HCT116 (cell line): ENCODE measurements at places on chromosomes 11 and 22.
A peak's percentile ranks its signal among the peaks of the same experiment; 100 is the strongest.

- no peak for DNase-seq
Measured at GRCh38 chr11:126655807-126656128, 300.3 kb downstream of the ST3GAL4 start.

DNA sequence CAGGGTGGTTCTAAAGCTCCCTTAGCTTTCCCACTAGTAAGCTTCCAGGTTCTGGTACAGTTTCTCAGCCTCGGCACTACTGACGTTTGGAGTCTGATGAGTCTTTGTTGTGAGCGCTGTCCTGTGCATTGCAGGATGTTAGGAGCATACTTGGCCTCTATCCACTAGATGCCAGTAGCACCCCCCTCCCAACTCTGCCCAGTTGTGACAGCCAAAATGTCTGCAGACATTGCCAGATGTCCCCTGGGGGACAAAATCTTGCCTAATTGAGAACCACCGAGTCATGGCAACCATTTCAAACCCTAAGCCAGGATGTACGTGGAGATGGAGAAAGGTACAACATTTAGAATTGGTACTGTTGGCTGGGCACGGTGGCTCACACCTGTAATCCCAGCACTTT lies 68.7 kb downstream of the PTPRJ start:
- DNase-seq: no peak

DNA sequence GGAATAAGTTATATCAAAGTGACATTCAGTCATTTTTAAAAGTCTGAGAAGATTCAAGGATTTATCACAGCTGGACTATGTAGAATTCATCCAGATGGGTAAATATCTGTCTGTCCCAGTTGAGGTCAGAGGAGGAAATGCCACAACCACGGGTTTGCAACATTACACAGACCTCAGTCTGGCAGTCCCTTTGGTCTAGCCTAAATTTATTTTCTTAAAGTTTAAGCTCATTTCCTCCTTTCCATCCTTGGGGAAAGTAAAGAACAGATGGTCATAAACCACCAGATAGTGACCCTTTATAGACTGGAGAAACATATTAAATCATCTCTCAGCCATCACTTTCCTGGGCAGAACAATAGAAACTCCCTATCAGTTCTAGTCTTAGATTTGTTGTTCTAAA lies 238.4 kb upstream of the DDI1 start:
- no peak for DNase-seq

DNA sequence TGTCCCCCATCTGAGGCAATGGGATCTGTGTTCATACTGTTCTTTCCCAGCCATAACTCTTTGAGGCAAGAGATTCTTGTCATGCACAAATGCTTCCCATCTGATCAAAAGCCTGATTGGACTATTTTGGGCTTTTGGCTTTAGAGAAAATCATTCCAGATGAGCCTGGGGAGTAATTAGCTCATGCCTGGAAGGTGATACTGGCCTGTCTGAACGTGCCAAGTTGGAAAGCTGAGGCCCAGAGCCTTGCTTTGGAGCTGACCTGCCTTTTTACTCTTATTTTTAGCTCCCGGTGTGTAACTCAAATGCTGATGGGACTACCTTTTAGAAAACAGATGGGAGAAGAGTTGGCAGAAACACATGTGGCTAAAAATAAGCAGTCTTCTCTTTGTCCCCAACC lies 105.0 kb downstream of the DBX1 start:
- DNase-seq: no peak

- peak; percentile 36 for DNase-seq
Measured at GRCh38 chr11:18844753-18845367, 53.3 kb upstream of the PTPN5 start.

DNA sequence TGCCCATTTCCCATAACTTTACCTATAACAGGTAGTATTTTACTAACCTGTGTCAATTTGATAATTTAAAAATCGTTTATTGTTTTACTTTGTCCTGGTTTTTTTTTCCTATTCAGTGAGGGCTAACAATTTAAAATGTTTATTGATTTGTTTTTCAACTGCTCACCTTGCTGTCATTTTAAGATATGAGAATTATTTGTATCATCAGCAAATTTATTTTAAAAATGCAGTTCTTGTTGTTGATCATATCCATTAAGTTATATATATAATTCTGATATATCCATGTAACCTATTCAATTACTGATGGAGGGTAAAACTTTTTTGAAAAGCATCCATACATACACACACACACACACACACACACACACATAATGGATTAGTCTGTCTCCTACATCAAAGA lies 24.8 kb downstream of the RRAS2 start:
- no peak for DNase-seq

GRCh38 chr11:126127284-126127845 lies 64.7 kb upstream of the CDON start:
- no peak for DNase-seq

DNA sequence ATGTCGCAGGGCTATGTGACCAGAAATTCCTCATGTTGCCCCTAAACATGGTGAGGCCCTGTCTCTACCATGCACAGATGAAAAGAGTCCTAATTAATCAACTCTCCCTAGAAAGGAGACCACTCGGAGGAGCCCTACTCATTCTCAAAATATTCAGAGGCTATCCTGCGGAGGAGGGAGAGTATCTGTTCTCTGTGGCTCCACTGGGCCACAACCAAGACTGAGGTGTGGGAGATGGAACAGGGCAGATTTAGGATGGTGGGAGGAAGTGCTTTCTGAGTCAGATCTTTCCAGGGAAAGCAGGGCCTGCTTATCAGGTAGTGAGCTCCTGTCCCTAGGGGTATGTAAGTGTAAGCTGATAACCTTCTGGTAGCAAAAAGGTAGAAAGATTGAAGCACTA lies 37.0 kb upstream of the PRDM11 start:
- no peak for DNase-seq

DNA sequence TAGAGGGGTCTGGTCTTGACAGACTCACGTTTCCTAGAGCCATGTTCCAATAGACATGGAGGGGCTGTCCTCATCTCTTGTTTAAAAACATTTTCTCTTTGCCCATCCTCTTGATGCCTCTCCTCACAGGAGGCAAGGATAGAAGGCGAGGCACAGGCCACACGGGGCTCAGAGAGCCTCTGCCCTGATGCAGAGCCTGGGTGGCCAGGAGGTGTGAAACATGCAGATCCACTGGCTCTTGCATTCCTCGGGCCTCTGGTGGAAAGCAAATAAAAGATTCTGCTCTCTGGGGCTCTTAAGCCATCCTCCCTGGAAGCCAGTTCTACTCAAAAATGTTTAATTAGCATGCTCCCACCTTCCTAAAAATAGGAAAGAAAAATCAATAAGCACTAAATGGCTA lies 43.6 kb upstream of the NTM start:
- no peak for DNase-seq

GRCh38 chr11:36601155-36601554 lies 3.1 kb upstream of the RAG2 start:
- no peak for DNase-seq

- DNase-seq: no peak
Measured at GRCh38 chr22:43343262-43343669, at the start of gene SCUBE1. SCUBE1 (minus strand) TSS chr22:43343372; CDS start chr22:43343261, 111 bp downstream.

GRCh38 chr11:86578727-86579405 lies 93.5 kb downstream of the ME3 start:
- no peak for DNase-seq

DNA sequence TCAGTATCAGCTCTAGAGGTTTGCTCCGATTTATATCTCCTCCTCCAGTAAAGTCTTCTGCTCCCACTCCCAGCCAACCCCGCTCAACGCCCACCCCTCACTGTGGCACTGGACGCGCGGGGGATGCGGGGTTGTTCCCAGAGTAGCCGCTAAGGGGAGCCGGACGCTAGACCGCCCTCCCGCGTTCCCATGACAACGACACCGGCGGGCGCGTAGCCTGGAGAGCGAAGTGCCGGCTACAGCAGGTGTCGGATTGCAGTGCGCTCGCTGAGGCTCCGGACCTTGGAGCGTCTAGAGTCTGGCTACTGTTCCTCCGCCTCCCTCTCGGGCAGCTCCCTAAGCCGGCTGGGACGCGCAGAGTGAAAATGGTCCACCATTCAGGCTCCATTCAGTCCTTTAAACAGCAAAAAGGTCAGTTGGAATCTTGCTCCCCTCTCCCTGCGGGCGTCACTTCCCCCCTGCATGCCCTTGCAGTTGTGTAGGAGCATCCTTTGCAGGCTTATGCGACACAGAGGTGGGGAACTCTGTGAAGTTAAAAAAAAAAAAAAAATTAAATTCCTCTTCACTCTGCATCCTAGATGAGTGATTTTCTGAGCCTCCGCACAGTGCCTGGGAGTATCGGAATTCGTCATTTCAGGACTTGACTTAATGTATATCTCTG lies at the start of gene ANO3:
TSS of gene ANO3 (plus strand) at position 220 of the 661 bp plus-strand sequence. CDS start at position 366, 146 bp downstream.
- no peak for DNase-seq

- DNase-seq: no peak
Measured at GRCh38 chr11:78032090-78032489, 9.0 kb upstream of the KCTD14 start.

- DNase-seq: no peak
Measured at GRCh38 chr22:20740222-20740951, 33.5 kb upstream of the SERPIND1 start.

DNA sequence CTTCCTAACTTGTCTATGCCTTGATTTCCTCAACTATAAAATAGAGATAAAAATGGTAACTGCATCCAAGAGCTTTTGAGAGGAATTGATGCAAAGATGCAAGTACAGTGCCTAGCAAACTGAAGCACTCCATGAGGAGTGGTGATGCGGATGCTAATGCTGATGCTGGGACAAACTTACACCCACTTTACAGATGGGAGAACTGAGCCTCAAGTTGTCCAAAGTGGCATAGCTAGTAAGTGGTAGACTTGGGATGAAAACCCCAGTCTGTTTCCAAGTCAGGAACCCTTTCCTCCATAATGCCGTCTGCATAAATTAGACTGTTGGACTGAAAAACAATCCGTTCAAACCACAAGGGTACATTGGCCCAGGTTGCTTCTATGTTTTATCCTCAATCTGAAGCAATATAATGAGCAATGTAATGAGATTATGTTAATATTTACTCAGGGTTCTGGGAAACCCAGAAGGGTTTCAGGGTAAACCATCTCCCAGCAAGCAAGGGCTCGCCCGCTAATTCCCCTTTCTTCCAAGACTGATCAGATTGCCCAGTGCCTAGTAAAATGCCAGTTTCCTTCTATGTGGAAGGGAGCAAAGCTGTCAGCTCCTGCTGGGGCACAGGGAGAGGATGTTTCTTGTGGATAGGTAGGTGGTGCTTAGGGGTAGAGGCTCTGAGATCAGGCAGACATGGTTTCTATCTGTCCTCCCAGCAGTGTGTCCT lies 10.4 kb upstream of the EHF start:
- no peak for DNase-seq

DNA sequence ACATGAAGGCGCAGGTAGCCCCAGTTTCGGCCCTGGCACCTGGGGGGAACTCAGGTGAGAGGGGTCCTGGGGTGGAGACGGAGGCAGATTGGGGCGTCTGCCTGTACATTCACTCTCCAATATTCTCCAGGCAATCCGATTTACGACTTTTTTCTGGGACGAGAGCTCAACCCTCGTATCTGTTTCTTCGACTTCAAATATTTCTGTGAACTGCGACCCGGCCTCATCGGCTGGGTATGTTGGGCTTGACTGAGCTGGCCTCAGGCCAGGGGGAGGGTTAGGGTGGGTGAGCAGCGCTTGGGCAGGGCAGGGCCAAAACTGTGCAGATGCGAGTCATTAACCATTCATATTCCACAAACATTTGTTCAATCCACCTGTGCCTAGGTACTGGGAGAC lies 1.7 kb downstream of the TM7SF2 start:
- DNase-seq: no peak

- no peak for DNase-seq
Measured at GRCh38 chr11:73429121-73429750, 53.0 kb downstream of the RELT start.

DNA sequence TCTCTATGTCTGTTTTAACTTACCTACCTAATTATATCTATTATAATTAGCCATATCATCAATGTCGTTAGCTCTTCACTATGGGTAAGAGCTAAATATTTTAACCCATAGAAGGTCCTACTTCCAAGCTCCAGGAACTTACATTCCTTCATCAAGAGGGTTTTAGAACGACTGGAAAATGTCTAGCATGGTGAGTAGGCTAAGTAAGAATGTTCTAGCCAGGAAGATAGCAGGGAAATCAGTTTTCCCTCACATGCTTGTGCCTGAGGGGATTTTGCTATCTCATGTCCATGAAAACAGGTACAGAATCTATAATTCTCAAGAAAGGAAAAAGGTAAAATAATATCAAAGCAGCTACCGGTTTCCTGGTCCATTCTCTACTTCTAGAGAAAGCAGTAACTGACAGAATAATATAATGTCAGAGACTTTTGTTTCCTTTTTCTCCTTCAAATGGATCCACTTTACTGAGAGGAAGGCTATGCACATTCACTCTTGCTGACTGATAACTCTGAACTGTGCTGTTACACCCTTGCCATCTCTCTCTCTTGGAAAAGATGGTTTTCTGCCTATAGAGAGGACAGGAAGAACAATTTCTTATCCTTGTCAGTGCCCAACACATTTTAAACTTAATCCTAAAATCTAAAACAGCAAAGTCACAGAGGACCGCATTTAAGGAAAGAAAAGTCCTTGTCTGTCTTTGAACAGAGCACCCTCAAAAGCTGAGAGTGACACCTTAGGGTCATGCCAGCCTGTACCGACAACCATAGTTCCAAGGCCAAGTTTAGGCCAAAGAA lies 67.0 kb downstream of the MAML2 start:
- no peak for DNase-seq

GRCh38 chr11:47259232-47259977 lies 1.6 kb downstream of the NR1H3 start:
- no peak for DNase-seq

DNA sequence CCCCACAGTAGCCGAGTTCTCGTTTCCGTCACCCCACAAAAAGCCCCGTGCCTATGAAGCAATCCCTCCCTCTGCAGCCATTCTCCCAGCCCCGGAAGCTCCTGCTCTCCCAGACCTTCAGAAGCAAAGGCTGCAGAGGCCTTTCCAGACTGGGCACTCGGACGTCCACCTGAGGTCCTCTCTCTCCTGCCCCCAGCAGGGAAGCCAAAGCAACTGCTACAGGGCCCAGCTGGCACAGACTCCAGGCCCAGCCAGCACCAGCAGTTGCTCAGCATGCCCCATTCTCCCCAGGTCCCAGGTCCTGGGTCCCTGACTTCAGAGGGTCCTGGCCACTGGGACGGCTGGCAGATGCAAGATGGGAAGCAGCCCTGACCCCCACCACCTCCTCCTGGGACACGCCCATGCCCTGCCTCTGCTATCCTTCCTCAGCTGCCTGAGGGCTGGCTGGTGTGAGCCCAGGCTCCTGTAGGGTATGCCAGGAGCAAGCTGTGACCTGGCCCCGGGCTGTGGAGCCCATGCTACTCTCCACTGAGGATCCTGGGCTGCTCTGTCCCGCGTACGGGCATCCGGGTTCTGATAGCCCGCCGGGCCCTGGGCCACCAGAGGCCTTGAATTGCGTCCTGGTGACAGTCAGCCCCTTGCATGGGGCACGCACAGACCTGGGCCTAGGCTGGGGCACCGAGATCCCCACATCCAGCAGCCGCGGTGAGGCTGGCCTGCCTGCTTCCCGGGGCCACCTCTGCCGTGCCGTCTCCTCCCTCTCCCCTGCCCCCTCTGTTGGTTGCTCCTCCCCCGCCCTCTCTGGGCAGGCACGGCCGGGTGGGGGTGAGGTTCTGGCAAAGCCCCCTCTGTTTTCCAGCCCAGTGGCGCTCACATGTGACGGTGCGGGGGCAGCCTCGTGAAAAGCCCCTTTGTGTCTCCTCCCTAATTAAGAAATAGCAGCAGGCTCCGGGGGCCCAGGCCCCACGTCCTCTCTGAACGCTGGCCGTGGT lies 1310.3 kb downstream of the BRD1 start:
- no peak for DNase-seq
